IPS-NIHi11 (cell line): ENCODE measurements at places on chromosomes 11 and 22.

DNA sequence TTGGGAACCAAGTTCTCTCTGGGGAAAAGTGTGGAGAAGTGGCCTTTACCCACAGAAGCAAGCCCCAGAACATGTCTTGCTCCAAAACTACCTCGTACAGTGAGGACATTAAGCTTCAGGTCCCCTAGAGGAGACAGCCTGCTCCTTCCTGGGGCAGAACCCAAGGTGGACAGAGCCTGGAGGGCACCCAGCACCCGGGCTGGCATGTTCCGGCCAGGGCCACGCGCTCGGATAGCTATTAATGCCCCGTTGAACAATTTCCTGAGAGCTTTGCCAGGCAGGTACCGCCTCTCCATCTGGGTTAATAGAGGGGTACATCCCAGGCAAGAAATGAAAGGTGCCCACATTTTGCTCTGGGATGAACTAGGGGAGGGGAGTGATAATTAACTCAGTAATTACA, 169.0 kb upstream of the GRK3 start:
- DNase-seq: no peak

DNA sequence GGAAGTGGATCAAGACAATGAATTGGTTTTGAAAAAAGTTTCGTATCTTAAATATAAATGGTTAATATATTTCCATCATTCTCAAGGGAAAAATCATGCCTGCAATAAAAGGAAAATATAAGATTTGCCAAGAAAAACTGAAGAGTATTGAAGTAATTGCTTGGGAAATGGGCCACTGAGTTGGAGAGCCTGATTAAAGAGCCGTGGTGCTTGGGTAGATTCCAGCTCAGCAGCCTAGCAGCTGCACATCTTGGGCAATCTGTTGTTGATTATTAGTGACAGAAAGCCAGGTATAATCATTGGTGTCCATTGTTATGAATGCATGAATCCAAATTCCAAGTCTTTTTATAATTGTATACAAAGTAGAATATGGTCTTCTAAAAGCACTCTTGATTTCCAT, 800.9 kb upstream of the CHORDC1 start:
- DNase-seq: no peak

DNA sequence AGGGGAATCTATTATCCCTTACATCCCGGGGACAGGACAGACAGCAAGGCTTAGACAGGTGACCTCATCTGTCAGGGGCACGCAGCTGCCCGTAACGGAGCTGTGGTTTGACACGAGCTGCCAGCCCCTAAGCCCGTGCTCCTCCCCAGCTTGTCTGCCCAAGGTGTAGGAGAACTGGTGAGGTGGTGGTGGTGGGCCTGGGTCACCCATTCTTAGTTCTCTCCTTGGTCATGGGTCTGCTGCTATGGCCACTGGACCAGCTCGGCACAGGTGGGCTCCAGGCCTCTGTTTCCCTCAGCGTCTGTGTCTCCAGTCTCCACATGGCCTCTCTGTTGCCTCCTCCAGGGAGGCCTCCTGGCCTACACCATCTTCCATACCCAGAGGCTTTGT, 5.4 kb downstream of the PARVG start:
- DNase-seq: no peak

GRCh38 chr11:62880231-62880802, 379 bp upstream of the SLC3A2 start:
- DNase-seq: no peak

DNA sequence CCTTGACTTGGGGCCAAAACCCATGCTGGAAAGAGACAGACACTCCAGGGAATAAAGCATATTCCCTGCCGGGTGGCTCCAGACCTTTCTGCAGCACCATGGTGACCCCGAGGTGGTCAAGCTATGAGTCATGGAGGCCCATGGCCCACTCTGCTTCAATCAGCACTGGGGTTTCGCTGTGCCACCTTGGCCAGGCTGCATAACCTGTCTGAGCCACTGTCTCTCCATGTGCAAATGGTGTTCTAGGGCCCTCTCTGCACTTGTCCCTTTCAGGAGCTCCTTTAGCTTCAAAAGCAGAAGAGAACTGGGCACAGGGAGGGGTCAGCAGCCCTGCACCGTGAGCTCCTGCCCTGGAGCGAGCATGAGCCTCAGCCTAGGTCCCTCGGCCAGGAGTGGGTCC, 410.1 kb downstream of the SHANK2 start:
- DNase-seq: no peak

GRCh38 chr11:73001615-73002014, 140.5 kb downstream of the FCHSD2 start:
- DNase-seq: no peak

- DNase-seq: peak; percentile 15
Observed at GRCh38 chr11:27701355-27702105, 1.3 kb upstream of the BDNF start.

DNA sequence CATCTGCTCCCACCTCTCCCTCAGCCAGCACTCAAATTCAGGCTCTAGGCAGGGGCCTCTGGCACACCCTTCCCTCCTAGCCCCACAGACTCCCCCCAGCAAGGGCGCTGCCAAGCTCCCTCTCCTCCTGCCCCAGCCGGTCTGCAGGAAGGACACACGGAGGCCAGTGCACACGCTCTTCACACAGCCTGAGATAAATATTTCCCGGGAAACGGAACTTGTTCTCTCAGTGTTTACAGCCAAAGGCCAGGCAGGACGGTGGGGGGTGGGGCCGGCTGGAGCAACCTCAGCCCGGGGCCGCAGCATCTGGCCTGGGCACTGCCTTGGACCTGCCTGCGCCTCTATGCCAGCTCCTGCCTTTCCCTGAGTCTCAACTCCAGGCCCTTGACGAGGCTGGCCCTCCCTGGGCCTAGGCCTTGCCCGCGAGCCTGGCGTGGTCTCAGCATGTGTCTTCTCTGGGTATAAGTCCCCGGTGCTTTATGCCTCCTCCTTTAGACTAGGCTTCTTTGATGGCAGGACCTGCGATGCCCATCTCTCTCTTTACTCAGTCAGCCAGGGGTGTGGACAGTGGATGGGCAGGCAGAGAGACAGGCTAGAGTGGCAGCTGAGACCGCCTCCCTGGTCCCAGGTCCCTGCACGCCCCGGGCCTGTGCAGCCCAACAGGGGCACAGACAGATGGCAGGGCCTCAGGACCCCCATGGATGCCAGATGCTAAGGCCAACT, 48.4 kb downstream of the PDE2A start:
- peak; percentile 65 for DNase-seq

DNA sequence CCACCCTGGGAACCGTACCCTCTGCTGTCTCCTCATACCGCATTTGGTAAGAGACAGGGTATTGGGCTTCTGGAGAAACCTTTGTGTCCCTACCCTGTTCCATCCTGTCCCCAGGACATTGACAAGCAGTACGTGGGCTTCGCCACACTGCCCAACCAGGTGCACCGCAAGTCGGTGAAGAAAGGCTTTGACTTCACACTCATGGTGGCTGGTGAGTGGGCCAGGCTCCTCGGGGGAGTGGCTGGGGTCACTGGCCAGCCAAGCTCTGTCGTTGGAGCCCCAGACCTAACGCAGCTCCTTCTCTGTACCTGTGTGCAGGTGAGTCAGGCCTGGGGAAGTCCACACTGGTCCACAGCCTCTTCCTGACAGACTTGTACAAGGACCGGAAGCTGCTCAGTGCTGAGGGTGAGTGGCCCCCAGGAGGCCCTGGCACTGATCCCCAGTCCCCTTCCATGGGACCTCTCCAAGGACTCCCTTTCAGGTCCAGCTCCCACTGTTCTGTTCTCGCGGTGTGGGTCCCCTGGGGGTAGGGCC, 3.8 kb upstream of the GP1BB start:
- DNase-seq: no peak

GRCh38 chr22:41513391-41513790, 30.9 kb downstream of the POLR3H start:
- no peak for DNase-seq

DNA sequence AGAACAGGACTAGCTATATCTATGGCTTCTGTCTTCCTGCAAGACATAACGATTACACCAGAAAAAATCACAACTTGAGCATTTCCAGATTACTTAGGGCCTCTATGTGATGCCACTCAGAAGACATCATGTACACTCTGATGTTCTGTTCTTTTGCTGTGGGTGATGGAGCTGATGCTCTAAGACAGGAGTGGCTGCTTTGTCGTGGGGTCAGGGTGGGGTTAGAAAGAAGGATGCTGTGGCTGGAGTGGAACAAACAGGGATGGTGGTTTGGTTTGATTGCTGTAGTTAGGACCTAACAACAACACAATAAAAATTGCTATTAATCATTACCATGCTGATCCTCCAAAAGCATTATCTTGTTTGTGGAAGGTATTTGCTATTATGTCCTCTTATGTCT, 120.3 kb upstream of the ARHGAP20 start:
- DNase-seq: no peak

DNA sequence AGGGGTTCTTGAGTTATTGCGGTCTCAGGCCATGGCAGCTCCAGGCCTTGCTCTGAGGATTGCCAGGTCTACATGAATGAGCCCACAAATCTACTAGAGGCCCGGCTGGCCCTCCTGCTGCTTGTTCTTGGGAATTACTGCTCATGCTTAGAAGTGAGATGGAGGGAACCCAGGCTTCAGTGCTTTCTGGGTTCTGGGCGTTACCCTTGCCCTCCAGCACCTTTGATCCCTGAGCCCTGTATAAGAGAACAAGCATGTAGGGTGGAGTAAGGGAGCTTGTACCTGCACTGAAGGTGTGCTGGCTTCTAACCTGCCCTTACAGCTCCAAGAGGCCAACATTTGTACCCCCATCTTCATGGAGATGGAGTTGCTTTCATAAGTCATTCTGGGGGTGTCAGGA, 4.0 kb downstream of the NAA40 start:
- no peak for DNase-seq

DNA sequence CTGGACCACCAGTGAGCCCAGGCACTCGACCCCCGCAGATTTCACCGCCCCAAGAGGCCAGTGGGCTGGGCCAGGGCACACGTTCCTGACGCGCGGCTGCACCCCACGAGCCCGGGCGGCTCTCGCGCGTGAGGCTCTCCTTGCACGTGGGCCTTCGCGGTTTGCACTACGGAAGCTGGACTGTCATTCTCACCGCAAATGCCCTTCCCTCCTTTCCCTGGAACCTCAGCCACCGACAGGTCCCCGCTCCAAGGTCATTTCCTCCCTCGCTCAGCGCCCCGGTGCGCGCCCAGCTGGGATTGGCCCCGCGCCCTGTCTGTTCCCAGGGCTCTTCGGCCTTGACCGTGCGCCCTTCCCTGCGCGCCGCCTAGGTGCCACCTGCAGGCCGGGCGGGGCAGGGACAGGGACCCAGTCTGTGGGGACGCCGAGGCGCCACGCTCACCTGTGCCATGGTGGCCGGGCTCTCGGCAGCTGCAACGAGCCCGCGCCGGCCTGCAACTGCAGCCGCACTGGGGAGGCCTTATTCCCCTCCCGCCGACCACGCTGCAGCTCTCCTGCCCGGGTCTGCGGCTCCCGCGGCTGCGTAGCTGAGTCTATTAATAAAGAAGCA, 2.1 kb upstream of the CPT1A start:
- DNase-seq: peak; percentile 84

DNA sequence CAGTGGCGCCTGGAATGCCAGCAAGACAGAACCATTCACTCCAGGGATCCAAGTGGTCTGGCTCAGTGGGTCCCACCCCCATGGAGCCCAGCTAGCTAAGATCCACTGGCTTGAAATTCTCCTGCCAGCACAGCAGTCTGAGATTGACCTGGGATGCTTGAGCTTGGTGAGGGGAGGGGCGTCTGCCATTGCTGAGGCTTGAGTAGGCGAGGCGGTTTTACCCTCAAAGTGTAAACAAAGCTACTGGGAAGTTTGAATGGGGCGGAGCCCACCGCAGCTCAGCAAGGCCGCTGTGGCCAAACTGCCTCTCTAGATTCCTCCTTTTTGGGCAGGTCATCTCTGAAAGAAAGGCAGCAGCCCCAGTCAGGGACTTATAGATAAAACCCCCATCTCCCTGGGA, 125.7 kb upstream of the DDI1 start:
- DNase-seq: no peak

- no peak for DNase-seq
Observed at GRCh38 chr11:6813656-6814055, 14.2 kb upstream of the OR6A2 start.

DNA sequence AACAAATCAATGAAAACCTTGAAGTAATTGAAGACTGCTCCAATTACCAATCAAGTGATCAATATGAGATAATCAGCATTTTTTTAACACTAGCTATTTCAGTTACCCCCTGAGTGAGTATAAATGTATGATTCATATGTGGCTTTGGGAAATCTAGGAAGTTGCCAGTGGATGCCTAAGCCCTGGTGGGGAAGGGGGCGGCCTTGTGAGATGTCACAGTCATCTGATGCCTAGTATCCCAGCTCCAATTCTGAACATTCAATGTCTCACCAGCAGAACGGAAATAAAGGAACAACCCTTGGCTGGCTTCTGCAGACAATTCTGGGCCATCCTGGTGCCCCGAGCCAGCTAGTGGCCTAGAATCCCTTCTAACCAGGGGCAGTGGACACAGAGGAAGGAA, 58.5 kb upstream of the TIMP3 start:
- DNase-seq: no peak

- no peak for DNase-seq
Observed at GRCh38 chr11:81869351-81870065, 864.2 kb downstream of the FAM181B start.

DNA sequence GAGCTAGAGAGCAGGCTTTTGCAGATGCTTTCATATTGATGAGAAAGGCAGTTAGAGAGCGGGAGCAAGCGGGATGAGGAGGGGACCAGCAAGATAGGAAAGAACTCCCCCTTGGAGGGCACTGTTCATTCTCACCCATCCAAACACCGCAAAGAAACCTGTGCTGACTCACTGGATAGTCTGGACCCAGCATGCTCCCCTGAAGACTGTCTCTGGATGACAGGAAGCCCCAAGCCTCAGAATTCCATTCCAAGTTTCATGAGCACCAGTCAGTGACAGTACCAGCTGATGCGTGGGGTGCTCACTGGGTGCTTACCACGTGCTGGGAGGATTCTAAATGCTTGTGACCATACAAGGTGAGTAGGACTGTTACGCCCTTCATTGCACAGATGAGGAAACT, 34.2 kb downstream of the MICAL3 start:
- DNase-seq: no peak

DNA sequence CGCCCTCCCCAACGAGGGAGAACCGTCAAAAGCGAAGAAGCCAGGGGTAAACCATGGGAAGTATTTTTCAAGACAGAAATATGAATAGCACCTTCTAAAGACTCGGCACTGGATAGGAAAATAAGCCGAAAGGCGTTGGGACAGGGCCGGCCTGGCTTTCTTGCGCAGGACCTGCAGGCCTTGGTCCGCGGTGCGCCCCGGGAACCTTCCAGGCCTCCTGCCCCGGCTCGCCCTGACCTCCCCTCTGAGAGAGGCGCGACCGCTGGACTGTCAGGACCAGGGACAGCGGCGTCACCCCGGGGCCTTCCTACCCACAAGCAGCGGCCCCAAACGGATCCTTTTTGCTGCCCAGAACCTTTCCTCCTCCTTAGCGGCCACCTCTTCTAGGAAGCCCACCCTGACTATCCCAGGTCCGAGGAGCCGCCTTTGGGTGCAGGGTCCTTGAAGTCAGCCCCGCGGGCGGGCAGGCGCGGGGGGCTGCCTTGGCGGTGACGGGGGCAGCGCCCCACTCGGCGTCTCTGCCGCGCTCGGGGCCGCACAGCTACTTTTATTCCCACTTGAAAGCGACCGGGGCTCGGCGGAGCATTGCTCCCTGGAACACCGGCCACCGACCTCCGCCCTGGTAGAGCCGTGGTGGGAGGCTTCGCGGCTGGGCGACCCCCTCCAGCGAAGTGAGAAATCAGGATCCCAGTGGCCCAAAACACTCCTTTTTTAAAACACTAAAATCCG, 650 bp upstream of the MAPK11 start:
- DNase-seq: peak; percentile 86

GRCh38 chr11:16839821-16840220, 101.4 kb downstream of the C11orf58 start:
- DNase-seq: no peak
